Activated CD4-positive, alpha-beta T cell treated with anti-CD3 and anti-CD28 coated beads, Interleukin-2, amount 50 U/mL, for 16 hours (primary cell): ENCODE measurements at places on chromosomes 12 and 14.

DNA sequence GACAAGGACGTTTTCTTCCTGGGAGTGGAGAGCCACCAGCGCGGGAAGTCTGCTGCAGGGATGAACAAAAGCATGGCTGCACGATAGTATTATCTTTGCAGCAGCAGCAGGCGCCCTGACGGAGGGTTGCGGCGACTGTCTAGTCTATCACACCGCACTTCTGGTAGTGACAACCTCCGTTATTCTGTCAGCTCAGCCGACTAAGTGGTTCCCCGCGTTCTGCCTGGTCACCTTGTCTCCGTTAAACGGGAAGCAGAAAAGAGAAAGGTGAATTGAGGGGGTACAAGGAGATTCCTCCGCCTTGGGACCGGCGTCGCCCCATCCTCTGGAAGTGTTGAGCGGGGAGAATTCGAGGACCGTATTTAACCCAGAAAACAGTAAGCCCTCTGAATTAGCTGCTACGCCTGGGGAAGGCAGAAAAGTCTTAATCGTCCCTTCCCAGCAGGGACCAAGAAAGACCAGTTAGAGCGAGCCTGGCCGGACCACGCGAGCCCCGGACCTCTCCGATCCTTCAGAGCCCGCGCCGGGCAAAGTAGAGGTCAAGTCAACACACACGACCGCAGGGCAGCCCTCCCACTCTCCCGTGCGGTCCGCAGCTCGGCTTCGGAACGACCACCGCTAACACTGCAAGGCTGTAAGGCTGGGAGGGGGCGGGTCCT is 536 bp upstream of the DAAM1 start:
- peak; percentile 14 for DNase-seq

DNA sequence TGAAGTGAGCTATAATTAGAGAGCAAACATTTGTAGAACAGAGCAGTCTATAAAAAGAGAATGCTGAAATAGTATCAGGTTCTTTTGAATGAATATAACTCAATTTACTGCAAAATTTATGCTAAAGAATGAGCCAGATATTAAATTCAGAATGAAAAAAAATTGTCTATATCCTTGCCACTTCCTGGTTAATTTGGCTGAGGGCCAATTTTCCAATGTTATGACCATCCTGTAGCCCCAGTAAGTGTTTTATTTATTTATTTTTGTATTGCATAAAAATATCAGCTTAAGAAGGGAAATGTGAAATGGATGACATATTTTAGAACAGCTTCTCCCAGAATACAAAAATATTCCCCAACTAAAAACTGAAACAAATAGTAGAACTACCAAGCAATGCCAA is 263.4 kb downstream of the SOX5 start:
- DNase-seq = no peak

DNA sequence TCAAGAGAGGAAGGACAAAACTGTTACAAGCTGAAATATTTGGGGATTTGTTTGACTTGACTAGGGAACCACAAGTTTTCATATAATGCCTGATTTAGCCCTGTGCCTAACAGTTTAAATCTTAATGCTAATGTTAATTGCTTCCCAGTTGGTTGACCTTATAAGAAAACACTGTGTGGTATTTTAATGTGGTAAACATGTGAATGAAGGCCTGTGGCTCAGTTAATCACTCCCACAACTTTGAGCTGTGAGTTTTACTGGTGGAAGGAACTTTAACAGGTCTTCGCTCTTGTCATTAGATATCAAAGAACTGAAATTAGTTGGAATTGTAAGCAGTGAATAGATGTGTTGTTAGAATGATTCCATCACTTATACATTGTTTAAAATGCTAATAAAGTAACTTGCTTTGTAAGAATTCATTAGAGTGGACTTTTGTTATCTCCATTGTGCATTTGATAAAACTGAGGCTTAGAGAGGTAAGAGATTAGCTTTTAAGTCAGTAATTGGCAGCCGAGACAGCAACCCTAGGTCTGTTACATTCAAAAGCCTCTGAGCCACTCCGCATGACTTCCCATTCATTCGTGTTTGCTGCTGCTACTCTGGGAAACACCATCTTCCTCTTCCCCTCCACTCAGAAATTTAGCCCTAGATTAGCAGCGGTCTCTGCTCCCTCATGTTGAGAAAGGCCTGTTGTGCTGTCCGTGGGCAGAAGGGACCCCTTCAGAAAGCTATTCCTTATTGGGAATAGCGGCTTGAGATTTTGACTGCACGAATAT is 1.0 kb upstream of the TBK1 start:
- DNase-seq = no peak

DNA sequence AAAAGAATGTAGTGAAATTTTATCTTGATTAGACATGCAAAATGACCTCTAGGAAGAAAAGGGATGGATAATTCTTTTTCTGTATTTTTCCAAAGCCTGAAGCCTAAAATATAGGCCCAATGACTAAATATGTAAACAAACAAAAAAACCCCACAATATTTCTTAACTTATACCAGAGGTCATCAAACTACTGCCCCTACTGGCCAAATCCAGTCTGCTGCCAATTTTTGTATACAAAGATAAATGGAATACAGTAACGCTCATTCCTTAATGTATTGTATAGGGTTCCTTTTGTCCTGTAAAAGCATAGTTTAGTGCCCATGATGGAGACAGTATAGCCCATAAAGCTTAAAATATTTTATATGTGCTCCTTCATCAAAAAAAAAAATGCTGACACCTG is 145.7 kb upstream of the ALG10 start:
- no peak for DNase-seq

GRCh38 chr14:69151458-69152180 is 1.3 kb downstream of the DCAF5 start:
- DNase-seq = peak; percentile 79

GRCh38 chr12:107179871-107180270 is 86.5 kb upstream of the CRY1 start:
- DNase-seq = no peak

DNA sequence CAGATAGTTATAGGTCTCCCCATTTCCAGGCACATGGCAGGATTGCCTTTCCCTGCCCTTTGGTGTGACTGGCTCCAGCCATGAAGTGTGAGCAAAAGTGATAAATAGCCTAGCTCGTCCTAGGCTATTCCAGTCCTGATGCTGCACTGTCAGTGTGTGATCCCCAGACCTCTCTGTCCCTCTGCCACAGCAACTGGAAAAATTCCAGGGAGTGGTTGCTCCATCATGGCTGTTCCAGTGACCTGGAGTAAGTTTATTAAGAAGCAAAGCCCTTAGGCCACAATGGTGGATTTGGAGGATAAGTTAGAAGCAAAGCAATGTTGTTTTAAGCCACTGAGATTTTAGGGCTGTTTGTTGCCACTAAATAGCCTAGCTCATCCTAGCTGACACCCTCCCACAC is 9.8 kb upstream of the KRT83 start:
- no peak for DNase-seq

- no peak for DNase-seq
Measured at GRCh38 chr12:55818886-55819285, 1.0 kb downstream of the ORMDL2 start.

GRCh38 chr12:27291862-27292261 is 40.8 kb upstream of the BMAL2 start:
- DNase-seq = no peak

DNA sequence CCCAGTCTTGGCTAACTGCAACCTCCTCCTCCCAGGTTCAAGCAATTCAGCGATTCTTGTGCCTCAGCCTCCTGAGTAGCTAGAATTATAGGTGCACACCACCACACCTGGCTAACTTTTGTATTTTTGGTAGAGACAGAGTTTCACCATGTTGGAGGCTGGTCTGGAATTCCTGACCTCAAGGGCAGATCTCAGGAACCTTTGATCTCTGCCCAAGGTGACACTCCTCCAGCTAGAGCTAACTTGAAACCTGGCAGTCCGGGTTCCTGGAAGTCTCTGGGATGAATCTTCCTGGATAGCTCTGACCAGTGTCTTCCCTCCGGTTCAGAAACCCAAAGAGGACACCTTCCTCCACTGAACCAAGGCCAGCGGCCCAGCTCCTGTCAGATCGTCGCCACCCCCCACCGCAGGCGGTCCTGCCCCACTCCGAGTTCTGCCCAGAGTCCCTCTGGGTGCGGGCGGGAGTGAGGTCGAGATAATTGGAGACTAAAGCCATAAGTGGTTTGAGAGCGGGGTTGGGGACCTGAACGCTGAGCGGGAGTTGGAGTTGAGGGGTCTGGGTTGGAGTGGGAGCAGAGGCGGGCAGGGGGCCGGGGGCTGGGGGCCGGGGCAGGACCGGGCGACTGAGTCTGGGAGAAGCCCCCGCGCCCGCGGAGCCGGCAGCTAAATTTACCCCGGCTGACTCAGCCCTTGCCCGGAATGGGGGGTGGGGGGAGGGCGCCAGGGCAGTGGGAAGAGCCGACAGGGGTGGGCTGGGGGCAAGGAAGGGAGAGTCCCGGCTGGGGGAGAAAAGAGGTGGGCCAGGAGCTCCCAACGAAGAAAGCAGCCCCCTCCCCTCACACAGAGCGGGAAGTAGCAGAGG is 4.7 kb downstream of the DDN start:
- no peak for DNase-seq

DNA sequence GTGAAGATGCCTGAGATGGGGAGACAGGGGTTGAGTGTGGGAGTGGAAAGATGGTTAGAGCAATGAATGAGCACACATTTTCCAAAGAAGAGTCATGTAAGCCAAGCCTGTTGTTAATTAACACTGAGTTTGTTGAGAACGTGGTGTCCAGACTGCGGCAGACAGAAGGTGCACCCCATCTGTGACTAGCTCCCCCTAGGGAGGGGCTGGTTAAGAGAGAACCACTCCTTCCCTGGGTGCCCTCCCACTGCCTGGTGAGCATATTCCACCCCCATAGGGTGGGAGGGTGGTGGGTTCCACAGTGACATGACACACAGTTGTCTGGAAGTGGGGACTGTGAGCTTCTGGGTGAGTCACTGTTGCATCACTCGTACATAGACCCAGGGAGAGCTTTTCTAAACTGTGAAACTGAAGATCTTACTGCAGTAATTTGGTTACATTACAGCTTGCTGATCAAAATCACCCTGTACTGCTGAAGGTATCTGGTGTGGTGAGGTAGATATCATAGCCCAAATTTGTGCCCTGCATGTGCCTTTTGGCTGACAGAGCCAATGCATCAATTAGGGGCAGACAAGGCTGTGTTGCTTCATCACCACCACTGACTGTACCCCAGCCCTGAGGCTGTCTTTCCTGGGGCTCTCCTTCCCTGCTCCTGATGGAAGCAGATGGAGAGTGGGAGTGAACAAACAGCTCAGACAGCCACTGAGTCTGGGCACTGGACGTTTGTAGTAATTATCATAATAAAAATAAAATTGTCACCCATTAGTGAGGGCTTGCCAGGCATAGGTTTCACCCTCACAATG is 150.9 kb downstream of the EMP1 start:
- peak; percentile 59 for DNase-seq

DNA sequence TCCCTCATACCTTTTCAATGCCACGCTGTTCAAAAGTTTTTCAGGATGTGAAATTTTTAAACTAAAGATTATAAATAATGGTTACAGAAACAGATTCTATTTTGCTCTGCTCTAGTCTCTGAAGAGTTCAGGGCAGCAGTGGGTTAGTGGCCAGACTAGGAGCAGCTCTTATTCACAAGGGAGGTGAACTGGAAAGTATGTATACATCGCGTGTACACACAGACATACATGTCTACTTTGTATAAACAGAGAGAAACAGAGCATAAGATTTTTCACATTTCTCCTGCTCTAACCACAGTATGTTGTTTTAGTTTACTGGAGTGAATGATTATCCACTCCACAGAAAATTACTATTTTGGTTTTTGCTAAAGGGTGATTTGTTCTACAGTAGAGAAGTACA is 74.4 kb upstream of the CRY1 start:
- DNase-seq = no peak
